Mesenchymal stem cell (in vitro differentiated cells and primary cell): ENCODE measurements at places on chromosomes 11 and 22.

DNA sequence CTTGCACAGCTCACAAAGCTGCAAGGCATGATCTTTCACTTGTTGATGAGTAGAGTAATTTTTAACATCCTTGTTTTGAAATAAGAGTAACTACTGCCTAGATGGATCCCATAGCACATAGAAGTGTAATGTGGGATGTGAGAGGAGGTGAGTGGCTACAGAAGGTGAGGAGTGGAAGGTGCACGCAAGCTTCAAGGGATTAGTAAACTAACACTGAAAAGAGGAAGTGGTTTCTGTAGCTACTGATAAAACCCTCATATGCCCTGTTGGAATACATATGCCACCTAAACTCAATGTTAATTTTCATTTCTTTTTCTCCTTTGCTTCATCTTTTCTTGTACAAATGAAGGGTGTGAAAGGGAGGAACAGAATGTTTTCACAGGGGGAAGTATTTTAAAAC is 22.0 kb upstream of the CTSC start:
- DNase-seq = no peak

GRCh38 chr11:96228910-96229309 is 114.1 kb downstream of the MAML2 start:
- no peak for DNase-seq

GRCh38 chr22:26835929-26836528 is 178.6 kb downstream of the MIAT start:
- peak; percentile 34 for DNase-seq

DNA sequence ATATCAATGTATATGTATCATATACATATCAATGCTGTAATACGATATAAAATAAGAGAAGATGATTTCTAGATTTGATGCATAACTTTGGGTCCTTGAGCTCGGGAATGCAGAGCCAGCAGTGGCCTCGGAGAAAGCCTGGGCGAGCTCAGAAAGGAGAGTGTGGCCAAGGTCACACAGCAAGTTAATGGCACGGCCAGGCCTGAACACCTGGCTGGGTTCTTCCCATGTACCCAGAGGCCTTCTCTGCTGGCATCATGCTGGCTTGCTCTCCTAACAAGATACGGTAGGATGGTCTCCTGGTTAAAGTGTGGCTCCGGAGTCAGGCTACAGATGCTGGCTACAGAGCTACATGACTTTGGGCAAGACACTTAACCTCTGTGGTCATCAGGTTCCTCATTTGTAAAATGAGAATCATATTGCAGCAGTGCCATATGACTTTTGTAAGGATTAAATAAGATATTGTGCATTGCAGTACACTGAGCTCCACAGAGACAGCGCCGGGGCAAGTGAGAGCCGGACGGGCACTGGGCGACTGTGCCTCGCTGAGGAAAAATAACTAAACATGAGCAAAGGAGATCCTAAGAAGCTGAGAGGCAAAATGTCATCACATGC is 29.9 kb downstream of the TPST2 start:
- no peak for DNase-seq

- no peak for DNase-seq
Measured at GRCh38 chr22:33350491-33350890, 292.3 kb upstream of the SYN3 start.

DNA sequence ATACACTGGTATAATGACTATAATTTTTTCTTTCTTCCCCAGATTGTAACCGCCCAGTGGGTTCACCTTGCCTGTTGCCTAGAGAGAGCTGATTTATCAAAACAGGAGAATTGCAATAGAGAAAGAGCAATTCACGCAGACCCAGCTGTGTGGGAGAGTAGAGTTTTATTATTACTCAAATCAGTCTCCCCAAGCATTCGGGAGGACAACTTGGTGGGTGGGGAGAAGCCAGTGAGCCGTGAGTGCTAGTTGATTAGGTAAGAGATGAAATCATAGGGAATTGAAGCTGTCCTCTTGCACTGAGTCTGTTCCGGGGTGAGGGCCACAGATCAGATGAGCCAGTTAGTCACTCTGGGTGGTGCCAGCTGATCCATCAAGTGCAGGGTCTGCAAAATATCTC is 73.2 kb downstream of the SLC35F2 start:
- DNase-seq = peak; percentile 22

GRCh38 chr22:43299736-43300135 is 43.4 kb downstream of the SCUBE1 start:
- no peak for DNase-seq

DNA sequence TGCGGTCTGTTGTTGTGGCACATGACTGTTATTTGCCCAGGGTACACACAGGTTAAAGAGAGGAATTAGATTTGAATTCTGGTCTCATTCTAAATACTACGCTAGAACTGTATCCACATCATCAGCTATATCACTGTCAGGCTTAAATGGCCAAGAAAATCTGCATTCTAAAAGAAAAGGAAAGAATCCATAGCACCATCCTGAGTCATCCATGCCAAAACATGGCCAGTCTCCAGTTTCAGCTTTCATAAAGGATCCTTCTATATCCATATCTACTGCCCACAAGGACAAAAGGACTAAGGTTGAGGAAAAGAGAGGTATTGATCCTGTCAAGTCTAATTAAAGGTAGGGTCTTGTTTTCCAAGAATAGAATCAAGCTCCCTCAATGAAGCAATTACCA is 73.6 kb upstream of the GDPD4 start:
- DNase-seq = no peak
